ENCODE measurements at places on chromosomes 5 and 9.

- peak; percentile 78 for DNase-seq
Measured at GRCh38 chr9:136171009-136171800, 33.7 kb downstream of the LHX3 start.

- DNase-seq: no peak
Measured at GRCh38 chr9:115715666-115716065, 437.9 kb upstream of the PAPPA start.

DNA sequence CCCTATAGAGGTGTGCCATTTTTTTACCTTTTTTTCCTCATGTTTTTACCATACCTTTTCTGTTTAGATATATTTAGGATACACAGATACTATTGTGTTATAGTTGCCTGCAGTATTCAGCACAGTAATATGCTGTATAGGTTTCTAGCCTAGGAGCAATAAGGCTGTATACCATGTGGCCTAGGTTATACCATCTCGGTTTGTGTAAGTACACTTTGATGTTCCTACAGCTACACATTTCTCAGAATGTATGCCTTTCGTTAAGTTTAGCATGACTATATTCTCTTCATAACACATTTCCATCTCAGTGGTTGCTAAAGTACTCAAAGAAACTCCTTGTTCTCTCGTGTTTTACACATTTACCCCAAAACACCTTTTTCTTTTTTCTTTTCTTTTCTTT, 23.0 kb downstream of the UBE2D2 start:
- no peak for DNase-seq

GRCh38 chr9:24071091-24071490, 245.1 kb upstream of the ELAVL2 start:
- DNase-seq: no peak

- DNase-seq: peak; percentile 62
Measured at GRCh38 chr5:98905857-98906688, 22.7 kb downstream of the CHD1 start.

DNA sequence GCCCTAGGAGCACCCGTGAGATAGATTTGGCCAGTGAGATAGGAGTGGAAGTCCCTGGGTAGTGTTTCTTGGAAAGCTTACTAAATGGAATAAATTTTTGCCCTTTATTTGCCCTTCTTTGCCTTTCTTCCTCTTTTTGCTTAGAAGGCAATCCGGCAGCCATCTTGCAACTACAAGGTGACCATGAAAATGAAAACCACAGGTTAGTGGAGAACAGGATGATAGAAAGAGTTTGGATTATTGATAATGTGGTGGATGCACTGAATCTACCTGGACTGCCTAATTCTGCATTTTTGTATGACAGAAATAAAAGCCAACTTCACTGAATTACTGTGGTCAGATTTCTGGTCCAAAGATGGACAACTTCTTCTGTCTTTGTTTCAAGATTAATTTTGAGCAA, 33.2 kb downstream of the TARS1 start:
- no peak for DNase-seq

DNA sequence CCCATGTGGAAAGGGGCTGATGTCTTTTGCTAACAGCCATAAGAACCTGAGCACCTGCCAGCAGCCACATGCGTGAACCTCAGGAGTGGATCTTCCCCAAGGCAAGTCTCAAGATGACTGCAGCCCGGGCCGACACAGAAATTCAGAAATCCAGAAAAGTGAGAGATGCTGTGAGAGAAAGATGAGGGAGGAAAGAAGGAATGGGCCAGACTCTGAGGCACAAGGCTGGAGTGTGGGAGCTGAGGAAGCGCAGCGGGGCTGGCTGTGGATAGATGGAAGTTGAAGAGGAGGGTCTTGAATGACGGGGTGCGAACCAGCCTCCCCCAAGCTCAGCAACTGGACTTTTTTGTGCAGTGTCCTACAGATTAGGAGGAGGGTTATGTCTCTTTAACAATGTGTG, 337.8 kb downstream of the GADD45G start:
- no peak for DNase-seq
